ENCODE measurements at places on chromosomes 5 and 9.

GRCh38 chr9:3398232-3398648 lies 127.6 kb downstream of the RFX3 start:
- no peak for DNase-seq

- no peak for DNase-seq
These were observed 47.5 kb upstream of the TLE4 start for GRCh38 chr9:79524266-79524665.

- no peak for DNase-seq
These were observed 35.5 kb upstream of the CDKN2B start for GRCh38 chr9:22044583-22044982.

GRCh38 chr9:133701981-133702797 lies 36.0 kb downstream of the SARDH start:
- peak; percentile 17 for DNase-seq

- DNase-seq, result no peak
These were observed 279.2 kb upstream of the TYRP1 start for GRCh38 chr9:12413986-12414385.

DNA sequence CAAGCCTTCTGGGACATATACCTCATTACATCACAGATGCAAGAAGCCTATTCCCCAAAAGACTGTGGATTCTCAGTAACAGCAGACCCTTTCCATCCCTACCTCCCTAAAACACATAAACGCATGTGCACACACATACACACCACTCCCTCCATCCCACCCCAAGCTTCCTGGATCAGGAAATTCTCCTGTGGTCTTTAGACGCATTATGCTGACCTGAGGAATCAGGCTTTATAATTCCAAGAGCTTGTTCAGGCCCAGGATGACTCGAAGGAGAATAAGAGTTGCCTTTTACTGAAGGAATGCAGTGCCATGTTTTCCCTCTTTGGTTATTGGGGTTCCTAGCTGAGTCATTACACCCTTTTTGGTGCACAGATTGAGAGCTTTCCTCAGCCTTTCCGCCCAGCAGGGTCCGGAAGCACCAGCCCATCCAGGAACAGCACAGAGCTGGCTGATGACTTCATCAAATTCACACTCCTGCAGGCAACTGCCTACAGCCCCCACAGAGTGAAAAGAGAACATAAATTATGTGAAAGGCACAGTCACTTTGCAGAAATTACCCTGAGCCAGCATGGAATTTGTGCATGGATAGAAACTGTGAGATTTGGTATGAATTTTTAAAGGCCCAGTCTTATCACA lies 385.0 kb upstream of the TRPC7 start:
- DNase-seq, result no peak

DNA sequence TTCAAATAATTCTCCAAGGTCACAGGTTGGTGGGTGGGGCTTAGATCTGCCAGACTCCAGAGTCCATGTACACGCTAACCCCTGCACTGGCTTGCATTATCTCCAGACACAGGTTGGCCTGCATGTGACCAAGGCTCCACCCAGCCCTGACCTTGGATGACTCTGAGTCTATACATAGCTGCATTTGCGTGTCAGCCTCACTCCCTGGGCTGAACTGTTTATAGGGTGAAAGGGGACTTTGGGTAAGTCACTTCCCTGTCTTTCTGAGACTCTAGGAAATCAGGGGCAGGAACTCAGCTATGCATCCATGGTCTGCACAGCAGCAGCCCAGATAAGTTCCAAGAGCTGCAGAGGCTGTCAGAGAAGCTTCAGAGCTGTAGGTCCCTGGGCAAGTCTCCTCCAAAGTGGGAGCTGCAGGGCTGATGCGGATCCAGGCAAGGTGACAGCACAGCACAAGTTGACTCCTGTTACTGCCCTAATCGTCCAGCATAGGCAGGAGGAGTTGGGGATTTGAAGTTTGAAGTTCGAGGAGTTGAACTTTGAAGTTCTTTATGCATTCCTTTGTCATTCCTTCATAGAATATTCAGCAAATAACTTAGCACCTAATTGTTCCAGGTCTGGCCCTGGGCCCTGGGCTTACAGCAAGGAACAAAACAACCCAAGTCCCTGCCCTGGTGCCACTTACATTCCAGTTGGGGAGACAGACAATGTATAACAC lies 53.4 kb downstream of the SLC22A5 start:
- no peak for DNase-seq

- DNase-seq, result no peak
These were observed 388 bp downstream of the ANKS6 start for GRCh38 chr9:98795970-98796363.

Data from effector memory CD4-positive, alpha-beta T cell (primary cell).